ENCODE measurements at places on chromosomes 1 and 21. TPM values are rescaled to one million over a fixed set of nuclear protein-coding genes. Genes with fewer than 3 reads are reported as not detected.

TDRD5 gene
- 0.52 TPM for total RNA-seq

LDLRAD1 gene
- total RNA-seq: not detected

KLF17 gene
- total RNA-seq: not detected

FAAH gene
- total RNA-seq: 30.9 TPM

AGT gene
- 38.6 TPM for total RNA-seq

TRMT1L gene
- total RNA-seq: 23.8 TPM

VHLL gene
- not detected for total RNA-seq

PADI1 gene
- total RNA-seq: not detected

- DNase-seq: no peak
These were observed 45.7 kb downstream of the ATP2B4 start for GRCh38 chr1:203672346-203672745.

DNA sequence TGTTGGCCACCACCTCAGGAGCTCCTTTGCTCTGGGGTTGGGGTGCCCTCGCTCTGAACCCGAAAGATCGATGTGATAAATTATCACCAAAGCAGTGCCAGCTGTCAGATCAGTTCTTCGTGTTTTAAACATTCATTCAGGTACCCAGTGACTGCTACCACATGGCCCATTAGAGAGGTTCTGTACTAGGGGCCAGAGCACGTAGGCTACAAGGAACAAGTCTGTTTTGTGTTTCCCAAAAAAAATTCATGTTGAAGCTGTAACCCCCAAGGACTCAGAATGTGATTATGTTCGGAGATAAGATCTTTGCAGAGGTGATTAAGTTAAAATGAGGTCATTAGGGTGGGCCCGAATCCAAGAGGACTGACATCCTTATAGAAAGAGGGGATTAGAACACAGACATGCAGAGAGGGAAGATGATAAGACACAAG, 526.9 kb downstream of the NPHP4 start:
- no peak for DNase-seq

- DNase-seq: peak; percentile 49
These were observed 556 bp downstream of the GMEB1 start for GRCh38 chr1:28668956-28669723.

DNA sequence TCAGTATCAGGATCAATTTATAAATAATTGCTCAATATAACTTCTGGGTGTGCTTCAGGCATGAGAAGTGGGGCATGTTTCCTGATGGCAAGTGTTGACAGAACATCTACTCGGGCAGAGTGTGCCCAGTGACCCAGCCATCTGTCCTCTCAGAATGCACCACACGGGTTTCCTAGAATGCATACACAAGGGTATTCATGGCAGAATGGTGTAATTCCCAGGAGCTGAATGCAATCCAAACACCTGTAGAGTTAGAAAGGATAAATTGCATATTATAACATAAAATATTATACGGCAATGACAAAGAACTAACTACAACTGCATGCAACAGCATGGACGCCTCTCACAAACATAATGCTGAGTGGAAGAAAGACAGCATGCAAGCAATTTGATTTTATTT, 391.9 kb downstream of the SIPA1L2 start:
- no peak for DNase-seq

DNA sequence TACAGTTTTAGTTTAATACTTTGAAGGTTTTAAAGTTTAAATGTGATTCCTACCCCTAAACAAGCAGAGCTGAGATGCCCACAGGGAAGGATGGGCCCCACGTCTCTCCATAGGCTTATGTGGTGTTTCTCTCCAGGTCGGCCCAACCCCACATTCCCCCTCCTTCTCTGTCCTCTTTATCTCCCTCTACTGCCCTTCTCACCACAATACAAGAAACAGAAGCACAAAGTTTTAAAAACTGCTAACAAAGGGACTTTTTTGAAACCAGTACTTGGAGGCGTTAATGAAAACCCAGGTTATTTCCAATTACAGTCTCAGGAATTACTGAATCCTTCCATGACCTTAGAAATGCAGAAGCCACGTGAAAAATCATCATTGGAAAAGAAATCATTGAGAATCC, 324.0 kb downstream of the NTNG1 start:
- no peak for DNase-seq

DNA sequence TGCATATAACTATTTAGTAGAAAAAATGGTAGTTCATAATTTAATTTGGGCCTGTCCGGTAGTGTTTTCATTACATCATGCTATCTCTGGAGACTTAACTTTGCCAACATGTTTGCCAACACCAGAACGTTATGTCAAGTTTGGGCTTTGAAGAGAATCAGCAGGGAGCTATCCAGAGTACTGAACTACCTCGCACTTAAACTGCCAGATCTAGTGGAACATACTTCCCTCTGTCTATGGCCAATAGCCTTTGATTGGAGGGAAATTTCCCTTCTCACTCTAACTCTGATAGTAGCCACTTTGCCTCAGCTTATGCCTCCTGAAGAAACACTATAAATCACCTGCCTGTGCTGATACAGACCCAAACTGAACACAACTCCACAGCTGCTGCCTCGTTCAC, 10.0 kb downstream of the LRRC53 start:
- DNase-seq: peak; percentile 22

DNA sequence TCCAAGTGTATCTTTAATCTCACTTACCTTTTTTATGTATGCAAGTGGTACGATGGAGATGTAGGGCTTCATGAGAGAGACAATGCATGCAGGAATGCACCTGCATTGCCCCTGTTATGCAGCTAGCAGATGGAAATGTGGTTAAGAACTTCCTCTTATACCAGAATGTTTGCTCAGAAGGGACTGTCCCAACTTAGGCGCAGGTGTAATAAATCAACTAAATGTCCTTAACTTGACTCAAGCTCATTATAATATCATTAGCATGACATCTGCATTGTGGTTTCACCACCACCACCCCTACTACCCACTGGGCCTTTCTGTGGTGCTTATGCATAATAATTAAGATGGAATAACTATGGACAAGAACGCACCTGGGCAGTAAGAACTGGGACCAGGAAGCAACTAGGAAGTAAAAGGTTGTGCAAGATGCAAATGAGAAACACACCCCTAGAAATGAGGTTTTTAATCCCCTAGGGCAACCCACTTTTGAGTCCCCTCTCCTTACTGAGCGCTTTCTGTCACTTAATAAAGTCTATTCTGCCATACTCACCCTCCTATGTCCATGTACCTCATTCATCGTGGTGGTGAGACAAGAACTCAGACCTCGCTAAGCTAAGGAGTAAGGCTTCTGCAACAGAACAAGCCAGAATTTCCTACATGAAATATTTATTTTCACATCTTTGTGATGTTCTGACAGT, 1103.3 kb upstream of the B3GALT2 start:
- DNase-seq: no peak

DNA sequence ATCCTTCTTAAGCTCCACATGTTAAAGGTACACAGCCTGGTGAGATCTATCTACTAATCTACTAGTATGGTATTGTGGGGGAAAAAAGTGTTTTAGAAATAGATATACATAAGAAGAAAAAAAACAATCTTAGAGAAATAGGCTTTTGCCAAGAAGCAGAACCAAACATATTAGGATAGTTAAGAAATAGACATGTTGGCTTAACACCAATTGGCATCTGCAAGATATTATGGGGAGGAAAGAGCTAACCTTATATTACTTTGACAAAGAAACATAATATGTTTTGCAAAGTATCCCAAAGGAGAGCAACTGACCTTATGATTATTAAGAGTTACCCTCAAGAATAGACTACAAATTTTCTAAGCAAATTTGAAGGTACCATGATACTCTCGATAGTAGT, 202.9 kb downstream of the BRINP3 start:
- no peak for DNase-seq

DNA sequence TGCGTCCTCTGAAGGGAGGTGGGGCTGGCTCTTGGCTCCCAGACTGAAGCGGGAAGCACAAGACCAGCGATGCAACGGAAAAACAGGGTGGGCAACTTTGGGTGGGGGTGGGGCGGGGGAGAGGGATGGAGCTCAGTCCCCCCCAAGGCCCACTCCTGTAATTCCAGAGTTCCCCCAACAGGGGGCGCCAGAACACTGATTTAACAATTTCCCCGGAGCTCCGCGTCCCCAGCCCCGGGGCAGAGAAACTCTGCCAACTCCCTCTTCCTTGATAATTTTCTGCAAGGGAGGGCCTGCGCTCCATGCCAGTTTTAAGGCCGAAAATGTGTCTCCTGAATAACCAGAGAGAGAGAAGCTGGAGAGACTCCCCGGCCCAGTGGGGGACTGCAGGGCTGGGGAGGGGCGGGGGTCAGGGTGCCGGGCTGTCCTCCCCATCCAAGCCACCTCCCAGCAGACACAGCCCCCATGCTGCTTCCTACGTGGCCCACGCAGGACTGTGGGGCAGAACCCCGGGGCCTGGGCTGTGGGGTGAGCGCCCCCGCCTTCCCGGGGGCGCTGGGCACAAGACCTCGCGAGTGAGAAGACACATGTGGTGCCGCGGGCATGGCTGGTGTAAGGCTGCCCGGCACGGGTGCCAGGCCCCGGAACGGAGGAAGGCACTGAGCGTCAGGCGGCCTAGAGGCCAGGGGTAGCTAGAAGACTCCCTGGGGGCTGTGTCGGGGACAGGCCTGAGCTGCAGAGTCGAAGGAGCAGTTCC, 51.4 kb downstream of the KIF21B start:
- peak; percentile 67 for DNase-seq

- DNase-seq: no peak
These were observed 63.7 kb downstream of the TTC3 start for GRCh38 chr21:37136744-37137143.

GRCh38 chr1:52189898-52190480, 48.1 kb downstream of the ZFYVE9 start:
- peak; percentile 24 for DNase-seq

- no peak for DNase-seq
These were observed 35.5 kb downstream of the SLC66A1 start for GRCh38 chr1:19347533-19348172.

DNA sequence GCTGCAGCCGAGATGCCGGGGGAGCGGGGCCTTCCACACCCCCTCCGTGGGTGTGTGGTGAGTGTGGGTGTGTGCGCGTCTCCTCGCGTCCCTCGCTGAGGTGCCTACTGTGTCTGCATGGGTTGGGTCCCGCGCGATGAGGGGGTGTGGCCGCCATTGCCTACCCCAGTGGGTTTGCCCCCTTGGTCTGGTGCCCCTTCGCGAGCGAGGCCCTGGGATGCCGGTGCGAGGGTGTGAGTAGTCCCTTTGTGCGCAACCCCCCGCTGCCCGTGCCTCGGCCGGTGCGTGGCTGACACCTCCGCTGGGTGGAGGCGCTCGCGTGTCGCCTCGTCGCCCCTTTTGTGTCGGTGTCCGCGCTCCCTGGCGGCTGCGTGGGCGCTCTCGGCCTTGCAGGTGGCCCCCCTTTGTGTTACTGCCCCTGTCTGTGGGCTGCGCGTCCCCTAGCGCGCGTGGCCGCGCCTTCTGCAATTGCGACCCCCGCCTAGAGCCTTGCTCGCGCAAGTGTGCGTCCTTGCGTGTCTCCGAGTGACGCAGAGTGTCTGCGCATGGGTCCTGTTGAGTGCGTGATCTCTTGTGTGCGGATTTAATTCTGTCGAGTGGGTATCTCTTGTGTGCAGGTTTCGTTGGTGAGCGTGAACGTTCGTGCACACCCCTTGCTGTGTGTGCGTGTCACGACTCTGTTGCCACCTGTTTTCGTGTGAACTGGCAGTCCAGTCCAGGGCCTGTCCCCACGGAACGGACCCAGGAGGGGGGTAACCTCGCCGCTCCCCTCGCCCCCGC, 553 bp downstream of the TTC3 start:
- no peak for DNase-seq

- DNase-seq: no peak
These were observed 344.3 kb downstream of the MATN1 start for GRCh38 chr1:30378991-30379581.

DNA sequence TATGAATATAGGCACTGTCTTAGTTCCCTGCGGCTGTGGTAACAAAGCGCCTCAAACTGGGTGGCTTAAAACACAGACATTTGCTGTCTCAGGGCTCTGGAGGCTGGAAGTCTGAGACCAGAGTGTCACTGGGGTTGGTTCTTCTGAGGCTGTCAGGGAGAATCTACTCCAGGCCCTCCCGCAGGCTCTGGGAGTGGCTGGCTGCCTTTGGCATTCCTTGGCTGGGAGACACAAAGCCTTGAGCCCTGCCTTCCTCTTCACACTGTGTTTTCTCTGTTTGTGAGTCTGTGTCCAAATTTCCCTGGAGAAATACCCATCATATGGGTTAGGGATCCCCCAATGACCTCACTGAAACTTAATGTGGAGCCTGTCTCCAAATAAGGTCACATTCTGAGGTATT, 38.5 kb downstream of the B3GALT5 start:
- no peak for DNase-seq

GRCh38 chr1:84541679-84542078, 32.6 kb downstream of the CTBS start:
- no peak for DNase-seq

DNA sequence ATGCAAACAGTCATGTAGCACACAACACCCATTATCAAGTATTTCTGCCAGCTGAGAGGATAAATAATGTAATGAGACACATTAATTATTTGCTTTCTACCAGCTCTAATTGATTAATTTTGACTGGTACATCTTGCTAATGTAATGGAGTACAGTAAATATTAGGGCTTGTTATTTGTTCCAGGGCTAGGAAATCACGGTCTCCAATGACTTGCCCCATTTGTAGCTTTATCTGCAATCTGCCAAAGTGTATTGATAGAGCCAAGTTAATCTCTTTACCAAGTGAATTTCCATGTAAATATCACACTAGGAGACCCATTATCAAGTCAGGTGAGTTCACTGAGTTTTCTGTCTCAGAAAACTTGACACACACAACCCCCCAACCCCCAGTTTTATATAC, 55.1 kb downstream of the RGS13 start:
- no peak for DNase-seq

DNA sequence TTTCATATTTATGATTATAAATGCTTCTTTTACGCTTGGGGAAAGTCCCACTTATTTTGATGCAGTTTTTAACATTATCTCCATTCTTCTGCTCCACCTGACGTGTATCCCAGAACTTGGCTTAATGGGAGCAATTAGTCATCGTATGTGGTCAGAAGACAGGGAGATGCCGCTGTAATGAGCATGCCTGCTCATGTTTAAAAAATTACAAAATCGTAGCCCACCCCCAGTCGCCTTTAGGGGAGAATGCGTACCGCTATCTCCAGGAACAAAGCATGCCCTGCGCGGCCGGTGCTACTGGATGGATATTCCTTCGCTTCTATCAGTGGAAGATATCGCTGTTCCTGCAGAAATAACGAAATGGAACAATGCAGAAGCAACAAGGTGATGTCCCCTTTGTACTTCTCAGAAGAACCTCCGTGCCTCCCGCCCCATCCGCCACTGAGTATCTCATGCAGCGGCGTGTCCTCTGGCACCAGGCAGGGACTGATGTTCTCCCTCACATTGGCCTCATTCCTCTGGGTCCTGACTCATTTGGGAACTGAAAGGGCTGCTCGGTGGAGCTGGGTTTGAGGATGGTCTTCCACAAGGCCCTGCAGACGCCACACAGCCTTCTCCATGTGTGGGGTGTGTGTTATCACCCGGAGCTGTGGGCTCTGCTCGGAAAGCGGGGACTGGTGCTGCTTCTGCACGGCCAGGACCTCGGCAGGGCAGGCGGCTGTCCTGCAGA, 116.3 kb upstream of the COL6A1 start:
- no peak for DNase-seq

DNA sequence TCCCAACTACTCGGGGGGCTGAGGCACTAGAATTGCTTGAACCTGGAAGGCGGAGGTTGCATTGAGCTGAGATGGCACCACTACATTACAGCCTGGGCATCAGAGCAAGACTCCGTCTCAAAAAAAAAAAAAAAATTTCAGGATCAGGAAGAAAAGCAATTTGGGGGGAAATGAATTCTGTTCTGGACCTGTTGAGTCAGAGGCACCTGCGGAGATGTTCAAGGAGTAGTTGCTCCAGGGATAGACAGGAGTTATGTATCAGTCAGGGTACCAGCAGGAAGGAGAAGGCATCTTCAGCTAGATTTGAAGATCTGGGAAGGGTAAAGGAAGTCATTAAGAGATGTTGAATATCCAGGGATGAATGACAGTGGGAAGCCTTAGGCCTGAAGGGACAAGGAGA, 2.9 kb upstream of the RHBDL2 start:
- no peak for DNase-seq
